Bone marrow (tissue), 2 donors: ENCODE measurements at places on chromosomes 2 and 18.

GRCh38 chr2:172334988-172335387 is 92.4 kb upstream of the ITGA6 start:
- DNase-seq = no peak

DNA sequence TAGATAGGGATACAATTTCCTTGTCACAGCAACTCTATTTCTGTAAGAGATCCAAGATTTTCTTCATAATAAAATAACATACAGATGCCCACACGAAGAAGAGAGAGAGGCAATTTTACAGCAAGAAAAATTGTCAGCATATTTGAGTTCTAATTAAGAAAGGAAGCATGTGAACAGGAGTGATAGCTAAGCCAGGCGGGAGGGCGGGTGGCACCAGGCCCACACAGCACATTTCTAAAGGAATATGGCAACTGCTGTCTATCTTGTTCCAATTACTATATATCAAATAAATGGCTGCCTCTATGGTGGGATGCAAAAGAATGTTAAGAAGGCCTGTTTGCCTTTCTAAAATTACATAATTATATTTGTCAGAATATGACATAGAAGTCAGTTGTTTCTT is 248.3 kb upstream of the DOK6 start:
- no peak for DNase-seq

GRCh38 chr2:219071131-219071816 is 10.6 kb upstream of the IHH start:
- DNase-seq = no peak

DNA sequence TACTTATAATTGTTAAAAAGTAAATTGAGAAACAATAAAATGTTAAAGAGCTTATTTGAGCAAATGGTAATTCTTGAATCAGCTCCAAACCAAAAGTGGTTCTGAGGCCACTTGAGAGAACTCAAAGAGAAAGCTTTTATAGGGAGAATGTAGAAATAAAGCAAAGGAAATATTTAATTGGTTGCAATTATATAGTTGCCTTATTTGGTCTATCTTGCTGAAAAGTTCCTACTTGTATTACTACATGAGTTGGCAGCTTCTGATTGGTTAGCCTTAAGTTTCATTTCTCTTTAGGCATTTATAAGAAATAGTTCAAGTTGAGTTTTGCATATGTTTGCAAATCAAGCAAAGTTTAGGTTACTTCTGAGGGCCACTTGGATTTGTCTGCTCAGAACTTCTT is 38.1 kb downstream of the SCN2A start:
- no peak for DNase-seq
